Activated effector memory CD4-positive, alpha-beta T cell treated with Interleukin-2 at 50 U/mL for 16 hours (primary cell): ENCODE measurements at places on chromosomes 3 and 15.

DNA sequence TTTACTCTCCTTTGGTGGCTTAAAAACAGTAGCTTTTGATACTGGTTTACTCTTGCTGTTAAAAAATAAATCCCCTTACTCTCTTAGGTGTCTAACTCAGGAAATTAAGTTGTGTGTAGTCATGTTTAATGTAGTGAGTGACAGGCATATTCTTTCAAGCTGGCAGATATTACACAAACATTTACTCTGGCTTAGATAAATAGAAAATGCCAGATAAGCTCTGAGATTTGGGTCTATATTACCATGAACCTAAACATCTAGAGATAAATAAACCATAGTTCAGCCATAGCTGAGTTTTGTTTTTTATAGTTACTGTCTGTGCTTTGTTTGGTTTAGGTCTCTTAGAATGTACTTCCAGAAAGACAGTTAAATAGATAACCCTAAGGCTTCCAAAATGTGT lies 2.4 kb downstream of the SEMA6D start:
- no peak for DNase-seq

DNA sequence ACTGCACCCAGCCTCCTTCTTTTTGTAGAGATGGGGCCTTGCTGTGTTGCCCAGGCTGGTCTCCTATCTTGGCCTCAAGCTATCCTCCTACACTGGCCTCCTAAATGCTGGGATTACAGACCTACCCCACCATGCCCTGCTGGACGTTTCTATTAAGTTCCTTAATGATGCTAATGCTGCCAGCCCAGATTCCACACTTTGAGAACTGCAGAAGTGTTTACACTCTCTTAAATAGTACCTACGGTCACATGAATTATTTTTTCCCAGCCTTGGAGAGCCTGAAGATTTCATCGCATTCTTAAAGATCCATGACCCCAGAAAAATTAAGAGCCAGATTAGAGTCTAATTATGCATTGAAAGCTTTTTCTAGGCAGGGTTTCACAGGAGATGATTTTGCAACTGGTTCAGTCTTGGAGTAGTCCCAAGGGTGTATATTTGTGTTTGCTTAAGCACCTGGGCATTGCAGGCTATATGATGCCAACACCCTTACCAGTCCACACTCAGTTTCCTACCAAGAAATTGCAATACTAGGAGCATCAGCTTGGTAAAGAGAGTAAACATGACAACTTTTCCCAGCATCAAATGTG lies 36.6 kb downstream of the TM4SF4 start:
- no peak for DNase-seq

GRCh38 chr3:182973047-182973446 lies 7.3 kb downstream of the DCUN1D1 start:
- DNase-seq, result no peak

DNA sequence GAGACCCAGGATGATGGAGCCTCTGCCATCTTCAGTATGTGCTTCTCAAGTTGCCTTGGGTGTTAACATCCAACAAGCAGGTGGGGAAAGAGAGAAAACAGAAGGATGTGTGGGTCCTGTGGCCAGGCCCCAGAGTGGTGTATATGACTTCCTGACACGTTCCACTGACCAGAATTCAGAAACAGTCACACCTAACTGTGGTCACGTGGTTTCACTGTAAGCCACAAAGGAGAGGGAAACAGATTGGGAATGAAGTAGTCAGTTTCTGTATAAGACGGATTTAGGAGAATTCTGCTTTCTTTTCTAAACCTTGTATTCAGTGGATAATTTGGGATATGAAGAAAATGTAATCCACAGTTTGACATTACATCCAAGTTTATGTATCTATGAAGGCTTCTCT lies 454.1 kb upstream of the IL12A start:
- no peak for DNase-seq

DNA sequence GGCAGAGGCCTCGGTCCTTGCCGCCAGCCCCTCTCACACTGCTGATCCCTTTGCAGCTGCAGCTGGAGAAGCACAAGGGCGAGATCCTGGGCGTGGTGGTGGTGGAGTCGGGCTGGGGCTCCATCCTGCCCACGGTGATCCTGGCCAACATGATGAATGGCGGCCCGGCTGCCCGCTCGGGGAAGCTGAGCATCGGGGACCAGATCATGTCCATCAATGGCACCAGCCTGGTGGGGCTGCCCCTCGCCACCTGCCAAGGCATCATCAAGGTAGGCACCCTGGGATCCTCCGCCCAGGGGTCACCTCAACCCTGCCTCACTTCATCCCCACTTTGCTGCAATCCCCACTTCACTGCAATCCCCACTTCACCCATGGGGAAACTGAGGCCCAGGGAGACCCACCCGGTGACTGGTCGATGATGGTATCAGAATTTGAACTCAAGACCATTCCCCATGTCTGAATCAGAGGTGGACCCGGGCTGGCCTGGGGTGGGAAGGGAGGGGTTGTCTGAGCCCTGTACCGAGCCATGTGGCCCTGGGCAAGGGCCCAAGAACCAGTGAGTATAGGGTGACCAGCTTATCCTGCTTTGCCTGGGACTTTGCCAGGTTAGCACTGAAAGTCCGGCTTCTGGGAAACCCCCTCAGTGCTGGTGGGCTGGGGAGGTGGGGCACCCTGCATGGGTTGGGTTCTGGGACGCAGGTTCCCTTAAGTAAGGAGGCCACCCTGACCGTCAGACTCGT lies 162.9 kb downstream of the NSMCE3 start:
- no peak for DNase-seq

DNA sequence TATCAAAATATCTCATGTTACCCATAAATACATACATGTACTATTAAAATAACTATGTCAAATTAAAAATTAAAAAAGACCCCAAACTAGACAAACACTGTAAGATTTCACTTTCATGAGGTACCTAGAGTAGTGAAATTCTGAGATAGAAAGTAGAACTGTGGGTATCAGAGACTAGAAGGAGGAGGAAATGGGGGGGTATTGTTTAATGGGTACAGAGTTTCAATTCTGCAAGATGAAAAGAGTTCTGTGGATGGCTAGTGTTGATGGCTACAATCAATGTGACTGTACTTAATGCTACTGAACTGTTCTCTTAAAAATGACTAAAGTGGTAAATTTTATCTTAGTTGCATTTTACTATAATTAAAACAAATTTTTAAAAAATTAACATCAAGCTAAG lies 36.6 kb downstream of the RFX7 start:
- DNase-seq, result no peak

GRCh38 chr3:43175541-43175940 lies 69.7 kb upstream of the POMGNT2 start:
- no peak for DNase-seq

DNA sequence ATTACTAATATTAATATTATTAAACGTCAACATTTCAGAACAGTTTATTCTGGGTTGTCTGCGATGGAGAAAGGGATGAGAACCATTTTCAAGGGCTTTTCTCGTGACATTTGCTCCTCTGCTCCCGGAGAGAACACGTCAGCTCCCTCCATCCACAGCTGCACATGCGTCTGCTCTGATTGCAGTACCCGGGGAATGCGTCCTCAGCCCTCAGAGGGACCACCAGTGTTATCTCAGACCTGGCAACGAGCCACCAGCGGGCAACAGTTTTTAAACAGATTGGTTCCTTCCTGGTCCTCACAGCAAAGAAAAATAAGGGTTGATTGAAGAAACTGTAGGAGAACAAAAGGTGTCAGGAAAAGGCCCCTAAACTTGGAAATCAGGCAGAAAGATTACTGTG lies 202.2 kb upstream of the ADAMTS9 start:
- DNase-seq, result no peak

DNA sequence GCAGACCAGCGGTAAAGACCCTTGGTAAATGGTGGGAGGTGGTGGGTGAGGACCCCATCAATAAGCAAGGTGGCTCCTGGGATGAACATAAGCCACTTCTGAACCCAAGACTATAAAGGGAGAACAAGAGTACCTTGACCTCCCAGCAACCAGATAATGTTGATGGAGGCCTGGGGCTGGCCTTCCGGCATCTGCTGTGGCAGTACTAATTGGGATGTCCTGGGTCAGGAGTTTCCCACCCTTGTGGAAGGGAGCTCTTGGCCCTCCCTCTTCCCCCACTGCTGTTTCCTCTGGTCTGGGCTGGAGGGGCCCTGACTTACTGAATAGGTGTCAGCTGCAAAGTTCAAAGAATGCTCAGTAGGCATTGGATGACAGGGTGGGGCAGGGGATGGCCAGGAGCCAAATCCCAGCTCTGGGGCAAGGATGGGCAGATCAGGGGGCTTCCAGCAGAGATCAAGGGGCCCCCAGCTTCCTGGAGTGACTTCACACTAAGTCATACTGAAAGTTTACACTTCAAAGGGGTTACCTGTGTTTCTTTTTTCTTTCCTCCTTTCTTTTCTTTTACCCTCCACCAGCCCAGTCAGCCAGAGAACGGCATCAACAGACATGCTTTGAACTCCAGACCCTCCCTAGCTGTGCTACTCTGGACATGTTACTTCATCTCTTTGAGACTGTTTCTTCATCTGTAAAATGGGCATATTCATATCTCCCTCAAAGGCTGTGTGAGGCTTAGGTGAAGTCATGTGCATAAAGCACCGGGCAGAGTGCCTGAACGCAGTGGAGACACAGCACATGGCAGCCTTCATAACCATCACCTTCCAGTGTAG lies 1.5 kb downstream of the RBP1 start:
- DNase-seq, result no peak

- no peak for DNase-seq
These were observed 142.0 kb upstream of the PDZRN3 start for GRCh38 chr3:73766599-73767381.

GRCh38 chr3:37991823-37992222 lies 1.2 kb downstream of the VILL start:
- DNase-seq, result no peak

- no peak for DNase-seq
These were observed 23.0 kb upstream of the COPG1 start for GRCh38 chr3:129226374-129226773.

DNA sequence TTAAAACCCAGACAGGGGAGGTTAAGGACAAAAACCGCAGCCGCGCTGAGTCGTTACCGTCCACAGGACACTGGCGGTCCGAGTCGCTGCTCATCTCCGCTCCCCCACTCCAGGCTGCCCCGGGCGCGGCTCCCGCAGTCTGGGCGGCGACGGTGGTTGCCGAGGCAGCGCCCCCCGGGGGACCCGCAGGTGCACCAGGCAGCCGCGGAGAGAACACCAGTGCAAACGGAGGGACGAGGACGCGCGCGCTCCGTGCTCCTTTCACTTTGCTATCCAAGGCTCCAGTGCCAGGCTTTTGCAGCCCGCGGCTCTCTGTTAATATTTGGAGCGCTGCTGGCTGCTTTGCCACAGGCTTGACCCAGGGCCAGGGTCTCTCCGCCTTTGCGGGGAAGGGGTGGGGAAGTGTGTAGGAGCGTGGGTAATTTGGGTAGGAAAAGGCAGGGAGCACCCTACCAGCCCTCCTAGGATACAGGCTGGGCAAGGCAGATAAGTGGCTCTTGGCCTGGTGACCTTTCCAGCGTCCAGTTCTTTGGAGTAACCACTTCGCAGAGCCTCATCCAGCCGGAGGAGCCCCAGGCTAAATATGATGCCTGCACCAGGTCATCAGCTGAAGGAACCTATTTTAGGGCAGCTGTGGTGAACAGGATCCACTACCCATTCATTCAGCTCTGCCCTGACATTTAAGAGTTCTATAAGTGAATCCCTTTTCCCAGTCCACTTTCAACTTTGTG lies at the start of gene GADL1:
Gene GADL1, minus strand, starts transcription at position 141 of the 731 bp plus-strand sequence. Its CDS starts 47 bp downstream, at position 94.
- DNase-seq, result no peak

DNA sequence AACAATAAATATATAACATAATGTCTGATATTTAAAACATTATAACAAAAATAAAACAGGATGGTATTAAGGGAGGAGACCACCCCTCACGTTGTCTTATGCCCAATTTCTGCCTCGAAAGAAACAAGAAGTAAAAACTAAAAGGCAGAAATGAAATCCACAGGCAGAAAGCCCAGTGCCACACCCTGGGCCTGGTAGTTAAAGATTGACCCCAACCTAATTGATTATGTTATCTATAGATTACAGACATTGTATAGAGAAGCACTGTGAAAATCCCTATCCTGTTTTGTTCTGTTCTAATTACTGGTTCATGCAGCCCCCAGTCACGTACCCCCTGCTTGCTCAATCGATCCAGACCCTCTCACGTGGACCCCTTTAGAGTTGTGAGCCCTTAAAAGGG lies 22.3 kb upstream of the ACP3 start:
- no peak for DNase-seq

DNA sequence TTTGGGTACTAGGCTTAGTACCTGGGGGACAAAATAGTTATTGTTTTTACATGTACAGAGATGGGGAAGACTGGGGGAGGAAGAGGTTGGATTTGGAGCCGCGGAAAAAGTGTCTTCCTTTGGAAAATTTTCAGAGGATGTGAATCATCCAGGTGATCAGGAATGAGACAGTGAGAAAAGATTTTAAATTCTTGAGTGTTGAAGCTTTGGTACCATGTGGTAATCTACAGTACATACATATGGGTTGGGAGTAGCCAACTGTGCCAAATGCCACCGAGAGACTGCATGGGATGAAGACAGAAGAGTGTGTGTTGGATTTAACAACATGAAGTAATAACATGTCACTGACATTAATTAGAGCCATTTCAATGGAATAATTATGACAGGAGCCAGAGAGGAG lies 1238.2 kb downstream of the ROBO1 start:
- no peak for DNase-seq

GRCh38 chr15:52559022-52559421 lies 9.8 kb downstream of the ARPP19 start:
- no peak for DNase-seq

GRCh38 chr3:63324621-63325020 lies 46.5 kb downstream of the SYNPR start:
- DNase-seq, result no peak

- no peak for DNase-seq
These were observed 33.5 kb upstream of the DCUN1D1 start for GRCh38 chr3:183013856-183014255.

GRCh38 chr3:167441256-167441655 lies 32.6 kb downstream of the SERPINI2 start:
- no peak for DNase-seq

DNA sequence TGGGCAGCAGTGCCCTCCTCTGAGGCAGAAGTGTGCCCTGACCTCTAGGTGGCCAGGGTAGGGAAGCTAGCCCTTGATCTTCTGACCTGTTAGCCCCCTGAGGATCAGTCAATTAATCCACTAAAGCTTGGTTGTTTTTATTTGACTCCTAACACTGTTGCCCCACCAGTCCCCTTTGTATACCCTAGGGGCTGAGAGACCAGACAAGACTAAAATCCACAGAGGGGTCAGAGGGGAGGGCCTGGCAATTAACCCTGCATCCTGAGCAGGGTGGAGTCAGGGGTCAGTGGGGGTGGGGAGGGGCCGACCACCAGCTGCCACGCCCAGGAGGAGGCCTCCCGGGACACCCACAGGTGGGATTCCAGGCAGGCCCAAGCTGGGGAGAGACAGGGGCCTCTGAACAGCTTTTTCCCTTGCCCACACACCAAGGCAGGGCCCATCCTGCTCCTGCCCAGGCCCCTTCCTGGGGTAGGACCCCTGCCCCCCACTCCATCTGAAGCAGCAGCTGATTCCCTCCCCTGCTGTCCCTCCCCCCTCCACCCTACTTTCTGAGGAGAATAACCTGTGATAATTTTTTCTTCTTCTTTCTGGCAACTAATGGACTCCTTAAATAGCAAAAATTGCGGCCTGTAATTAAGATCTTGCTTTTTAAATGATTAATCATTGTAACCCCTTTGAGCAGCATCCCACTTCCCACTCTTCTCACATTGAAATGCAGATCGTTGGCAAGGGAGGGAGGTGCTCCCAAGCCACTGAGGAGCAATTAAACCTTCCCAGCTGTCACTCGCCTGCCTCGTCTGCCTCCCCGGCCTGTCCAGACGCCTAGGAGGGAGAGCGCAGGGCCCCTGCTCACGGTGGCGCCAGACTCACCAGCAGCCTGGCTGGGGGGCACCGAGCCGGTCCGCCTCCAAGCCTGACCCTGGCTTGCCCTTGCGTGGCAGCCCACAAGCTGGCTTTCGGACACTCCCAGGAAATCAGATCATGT lies 51.9 kb downstream of the RHCG start:
- no peak for DNase-seq
